Inflammatory macrophage (primary cell): ENCODE measurements at places on chromosomes 5 and 9.

DNA sequence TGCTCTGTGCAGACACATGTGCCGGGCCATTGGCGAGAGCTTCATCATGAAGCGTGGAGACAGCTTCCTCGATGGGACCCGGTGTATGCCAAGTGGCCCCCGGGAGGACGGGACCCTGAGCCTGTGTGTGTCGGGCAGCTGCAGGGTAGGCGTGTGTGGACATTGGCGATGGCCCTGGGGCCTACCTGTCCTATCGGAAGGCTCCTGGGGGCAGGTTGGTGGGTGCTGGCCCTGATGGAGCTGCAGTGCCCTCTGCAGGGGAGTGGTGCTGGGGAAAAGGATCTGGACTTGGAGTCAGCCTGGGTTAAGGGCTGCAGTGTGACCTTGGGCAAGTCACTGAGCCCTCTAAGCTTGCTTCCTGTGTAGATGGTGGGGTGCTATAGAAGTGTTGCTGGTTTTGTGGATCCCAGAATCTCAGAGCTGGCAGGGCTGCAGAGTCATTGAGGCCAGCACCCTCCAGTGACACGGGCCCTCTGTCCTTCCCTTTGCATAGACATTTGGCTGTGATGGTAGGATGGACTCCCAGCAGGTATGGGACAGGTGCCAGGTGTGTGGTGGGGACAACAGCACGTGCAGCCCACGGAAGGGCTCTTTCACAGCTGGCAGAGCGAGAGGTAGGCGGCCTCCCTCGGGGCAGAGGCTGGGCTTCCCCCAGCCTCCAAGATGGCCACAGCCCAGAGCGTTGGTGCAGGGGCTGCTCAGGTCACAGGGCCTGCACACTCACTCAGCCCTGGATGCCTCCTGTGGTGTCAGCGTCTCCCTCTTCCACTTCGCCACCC, 15.8 kb downstream of the ADAMTS13 start:
- no peak for DNase-seq

- no peak for DNase-seq
These were observed 32.0 kb upstream of the GTF2H2C start for GRCh38 chr5:69528035-69528434.

DNA sequence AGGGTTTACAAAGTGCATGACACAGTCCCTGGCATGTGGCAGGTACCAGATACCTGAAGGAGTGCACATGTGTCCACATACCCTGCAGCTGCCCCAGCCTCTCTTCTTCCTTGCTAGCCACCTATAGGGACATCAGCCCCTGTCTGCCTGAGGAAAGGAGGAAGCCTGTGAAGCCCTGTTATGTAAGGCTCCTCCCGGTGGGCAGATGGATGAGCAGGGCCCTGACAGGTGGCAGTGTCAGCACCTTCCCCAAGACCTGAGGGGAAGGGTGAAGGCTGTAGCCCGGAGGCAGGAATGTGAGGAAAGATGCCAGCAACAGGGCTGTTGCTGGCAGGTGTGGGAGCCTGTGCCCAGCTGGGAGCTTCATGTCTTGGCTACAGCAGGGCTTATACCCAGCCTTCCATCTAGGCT, 21.7 kb downstream of the TCF7 start:
- no peak for DNase-seq

- DNase-seq: no peak
These were observed 970.8 kb downstream of the DTWD2 start for GRCh38 chr5:118017536-118017935.

- no peak for DNase-seq
These were observed 33.5 kb upstream of the CRB2 start for GRCh38 chr9:123322273-123323195.

- no peak for DNase-seq
These were observed 380.1 kb upstream of the TUSC1 start for GRCh38 chr9:26058111-26058895.

GRCh38 chr5:119366540-119366881, 10.7 kb downstream of the TNFAIP8 start:
- no peak for DNase-seq

- peak; percentile 62 for DNase-seq
These were observed 31.8 kb upstream of the CKS2 start for GRCh38 chr9:89278997-89279739.

DNA sequence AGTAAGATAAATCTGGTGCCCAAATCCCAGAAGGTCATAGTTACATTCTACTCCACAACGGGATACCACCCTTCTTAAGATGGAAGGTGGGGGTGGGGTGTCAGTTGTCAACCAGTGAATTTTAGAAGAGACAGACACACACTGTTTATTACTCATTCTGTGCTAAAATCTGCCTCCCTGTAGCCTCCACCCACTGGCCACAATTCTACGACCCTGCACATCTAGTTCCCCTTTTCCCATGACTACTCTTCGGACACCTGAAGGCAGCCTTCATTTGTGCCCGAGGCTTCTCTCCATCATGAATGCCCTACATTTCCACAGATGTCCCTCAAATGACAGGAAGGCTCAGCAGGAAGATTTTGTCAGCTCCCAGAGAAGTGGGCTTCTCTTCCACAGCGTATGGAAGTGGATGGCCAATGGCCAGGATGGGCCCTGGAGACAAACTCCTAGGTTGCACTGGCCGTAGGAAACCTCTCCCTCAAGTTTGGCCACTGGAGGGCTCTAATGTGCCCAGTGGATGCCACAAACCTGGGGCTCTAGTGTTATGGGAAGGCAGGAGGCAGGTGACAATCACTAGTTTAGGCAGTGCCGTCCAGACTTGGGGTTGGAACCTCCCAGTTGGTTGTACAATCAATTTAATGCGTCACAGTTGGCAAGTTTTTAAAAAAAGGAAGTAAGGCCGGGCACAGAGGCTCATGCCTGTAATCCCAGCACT, 46.6 kb downstream of the PTPN3 start:
- DNase-seq: no peak
